Suppressor macrophage treated with lipopolysaccharide for 4 hours (primary cell): ENCODE measurements at places on chromosomes 12 and 14.

- no peak for DNase-seq
Measured at GRCh38 chr12:79563021-79563740, 127.6 kb downstream of the PAWR start.

GRCh38 chr14:43411841-43412240, 1095.2 kb downstream of the FSCB start:
- DNase-seq, result no peak

DNA sequence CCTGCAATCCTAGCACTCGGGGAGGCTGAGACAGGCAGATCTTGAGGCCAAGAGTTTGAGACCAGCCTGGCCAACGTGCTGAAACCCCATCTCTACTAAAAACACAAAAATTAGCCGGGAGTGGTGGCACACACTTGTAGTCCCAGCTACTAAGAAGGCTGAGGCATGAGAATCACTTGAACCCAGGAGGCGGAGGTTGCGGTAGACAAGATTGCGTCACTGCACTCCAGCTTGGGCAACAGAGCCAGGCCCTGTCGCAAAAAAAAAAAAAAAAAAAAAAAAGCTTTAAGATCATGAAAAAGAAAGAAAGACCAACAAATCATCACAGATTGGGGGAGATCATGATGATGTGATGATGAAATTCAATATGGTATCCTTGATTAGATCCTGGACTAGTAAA, 30.6 kb downstream of the WDR89 start:
- peak; percentile 2 for DNase-seq

GRCh38 chr12:106127338-106128126, 11.2 kb downstream of the NUAK1 start:
- DNase-seq, result no peak
